ENCODE measurements at places on chromosomes 1 and 21.

DNA sequence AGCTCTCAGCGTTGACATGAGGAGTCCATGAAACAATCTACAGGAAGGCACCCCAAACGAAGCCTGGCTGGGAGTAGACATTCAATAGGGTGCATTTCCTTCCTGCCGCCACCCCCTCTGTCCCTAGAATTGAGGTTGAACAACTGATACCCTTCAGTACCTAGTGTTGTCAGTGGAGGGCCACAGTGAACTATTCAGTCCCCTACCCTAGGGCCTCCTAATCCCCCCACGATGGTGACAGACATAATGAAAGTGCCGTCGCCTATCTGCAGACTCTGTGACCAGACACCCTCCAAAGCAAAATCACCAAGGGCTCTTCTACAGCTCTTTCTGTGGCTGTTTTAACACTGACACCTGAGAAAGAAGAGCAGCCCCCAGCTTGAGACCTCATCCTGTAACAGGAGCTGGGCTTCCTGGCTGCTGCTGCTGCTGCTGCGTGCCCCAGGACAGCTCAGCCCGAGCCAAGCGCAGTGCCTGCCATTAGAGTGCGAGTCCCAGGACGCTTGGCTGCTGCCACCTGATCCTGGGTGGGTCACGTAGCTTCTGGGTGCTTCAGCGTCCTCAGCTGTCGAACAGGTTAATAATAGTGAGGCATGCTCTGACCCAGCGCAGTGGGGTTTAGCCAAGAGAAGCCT, 183.0 kb downstream of the ZBTB18 start:
- DNase-seq: no peak

DNA sequence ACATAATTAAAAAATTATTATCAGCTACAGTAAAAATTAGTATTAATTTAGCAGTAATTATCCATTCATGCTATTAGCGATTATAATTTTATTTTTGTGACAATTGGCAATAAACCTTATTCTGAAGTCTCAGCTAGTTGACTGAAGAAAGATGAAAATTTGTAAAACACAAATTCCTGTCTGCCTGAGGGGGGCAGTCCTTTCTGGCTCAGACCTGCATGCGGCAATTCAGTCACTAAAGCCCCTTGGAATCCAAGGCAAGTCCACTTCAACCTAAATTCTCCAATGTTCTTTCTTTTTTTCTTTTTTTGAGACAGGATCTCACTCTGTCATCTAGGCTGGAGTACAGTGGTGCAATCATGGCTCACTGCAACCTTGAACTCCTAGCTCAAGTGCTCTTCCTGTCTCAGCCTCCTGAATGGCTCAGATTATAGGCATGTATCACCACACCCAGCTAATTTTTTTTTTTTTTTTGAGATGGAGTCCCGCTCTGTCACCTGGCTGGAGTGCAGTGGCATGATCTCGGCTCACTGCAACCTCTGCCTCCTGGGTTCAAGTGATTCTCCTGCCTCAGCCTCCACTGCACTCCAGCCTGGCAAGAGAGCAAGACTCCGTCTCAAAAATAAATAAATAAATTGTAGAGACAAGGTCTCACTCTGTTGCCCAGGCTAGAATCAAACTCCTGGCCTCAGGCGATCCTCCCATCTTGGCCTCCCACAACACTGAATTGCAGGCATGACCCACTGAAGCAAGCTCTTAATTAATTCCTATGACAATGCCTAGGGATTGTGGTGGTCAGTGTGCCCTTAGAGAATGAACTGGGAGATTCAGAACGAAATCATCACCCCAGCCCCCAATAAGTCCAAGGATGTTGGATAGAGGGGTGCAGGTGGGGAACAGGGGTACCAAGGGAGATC, 24.2 kb upstream of the ITPKB start:
- DNase-seq: no peak

- DNase-seq: peak; percentile 76
Measured at GRCh38 chr1:9110669-9111356, 18.1 kb downstream of the GPR157 start.

DNA sequence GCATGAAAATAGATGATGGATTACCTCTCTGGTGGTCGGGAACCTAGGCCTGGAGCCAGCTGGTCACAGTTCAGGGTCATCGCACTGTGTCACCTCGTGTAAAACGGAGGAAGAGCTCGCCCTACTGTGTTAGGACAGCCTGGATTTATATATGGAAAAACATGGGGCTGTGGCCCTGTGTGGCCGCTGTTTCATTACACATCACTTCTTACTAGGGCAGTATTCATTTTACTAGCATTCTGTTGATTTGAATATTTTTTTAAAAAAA, 104.5 kb upstream of the COL6A1 start:
- DNase-seq: no peak

- no peak for DNase-seq
Measured at GRCh38 chr1:43285269-43285990, at the start of gene C1orf210. C1orf210 (minus strand) TSS chr1:43285581; CDS start chr1:43283270, 2,311 bp downstream.

- DNase-seq: no peak
Measured at GRCh38 chr1:78291872-78292271, 198.9 kb upstream of the PTGFR start.

DNA sequence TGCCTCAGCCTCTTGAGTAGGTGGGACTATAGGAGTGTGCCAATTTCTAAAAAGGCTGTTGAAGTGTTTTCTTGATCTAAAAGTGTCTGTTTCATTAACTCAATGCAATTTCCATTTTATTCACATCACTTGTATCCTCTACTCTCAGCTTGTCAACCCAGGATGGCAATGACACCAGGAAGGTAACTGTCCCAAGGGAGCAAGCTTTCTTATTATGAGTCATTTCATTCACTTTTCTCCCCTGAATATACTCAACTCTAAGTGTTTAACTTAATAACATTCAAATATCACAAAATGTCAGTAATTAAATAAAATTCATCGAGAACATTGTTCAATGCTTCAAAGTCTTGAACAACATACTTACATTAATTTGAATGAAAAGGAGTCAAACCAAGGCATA, 22.9 kb upstream of the GFI1 start:
- DNase-seq: no peak

DNA sequence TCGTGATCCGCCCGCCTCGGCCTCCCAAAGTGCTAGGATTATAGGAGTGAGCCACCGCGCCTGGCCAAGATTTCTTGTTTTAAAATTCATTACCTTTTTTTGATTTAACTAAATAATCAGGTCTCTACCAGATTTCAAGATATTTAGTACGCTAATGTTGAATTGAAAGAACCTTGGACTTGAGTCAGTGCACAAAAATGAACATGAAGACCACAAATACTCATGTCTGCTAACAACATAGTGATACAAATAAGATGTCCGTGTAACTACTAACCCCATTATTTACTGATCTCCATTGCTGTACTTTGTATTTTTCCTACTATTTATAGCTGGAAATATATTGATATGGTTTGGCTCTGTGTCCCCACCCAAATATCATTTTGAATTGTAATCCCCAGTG, 16.4 kb downstream of the MPZL1 start:
- DNase-seq: no peak

DNA sequence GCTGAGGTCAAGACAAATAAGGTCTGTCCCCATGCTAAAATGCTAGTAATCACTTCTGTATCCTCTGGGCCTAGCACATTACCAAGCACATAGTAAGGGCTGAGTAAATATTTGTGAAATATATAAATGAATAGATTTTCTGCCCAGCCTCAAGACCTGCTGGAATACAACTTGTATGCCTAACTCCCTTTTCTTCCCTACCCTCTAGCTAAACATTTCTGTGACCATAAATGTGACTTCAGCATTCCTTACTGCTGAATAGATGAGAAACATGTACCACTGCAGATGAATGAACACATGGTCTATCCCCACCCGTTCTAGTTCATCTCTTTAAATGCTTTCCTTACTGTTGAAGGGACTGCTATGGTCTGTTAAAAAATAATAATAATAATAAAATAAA, 209.0 kb upstream of the HOOK1 start:
- DNase-seq: no peak

DNA sequence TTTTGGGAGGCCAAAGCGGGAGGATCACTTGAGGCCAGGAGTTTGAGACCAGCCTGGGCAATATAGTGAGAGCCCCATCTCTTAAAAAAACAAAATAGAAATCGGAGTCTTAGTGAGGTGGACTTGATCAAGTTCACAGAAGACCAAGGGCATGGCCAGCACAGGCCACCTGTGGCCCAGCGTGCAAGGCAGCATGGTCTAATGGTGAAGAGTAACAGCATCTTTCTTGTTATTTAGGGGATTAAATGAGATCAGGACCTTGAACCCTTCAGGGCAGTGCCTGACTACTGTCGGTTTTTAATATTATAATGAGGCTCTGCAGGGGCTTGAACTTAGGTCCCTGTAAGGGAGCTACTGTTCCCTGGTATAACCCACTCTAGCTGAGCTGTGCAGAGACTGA, 38.5 kb downstream of the EIF2D start:
- no peak for DNase-seq

DNA sequence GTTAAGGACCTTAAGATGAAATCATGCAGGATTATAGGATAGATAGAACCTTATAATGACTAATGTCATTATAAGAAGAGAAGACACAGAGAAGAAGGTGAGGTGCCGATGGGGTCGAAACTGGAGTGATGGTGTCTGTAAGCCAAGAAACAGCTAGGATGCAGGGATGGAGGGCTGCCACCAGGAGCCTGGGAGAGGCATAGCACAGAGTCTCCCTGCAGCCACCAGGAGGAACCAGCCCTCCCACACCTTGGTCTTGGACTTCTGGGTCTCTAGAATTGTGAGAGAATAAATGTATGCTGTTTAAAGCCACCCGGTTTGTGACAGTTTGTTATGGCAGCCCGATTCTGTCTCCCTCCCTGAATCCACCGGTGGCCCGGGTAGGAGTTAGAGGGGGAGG, 337.2 kb upstream of the AJAP1 start:
- no peak for DNase-seq

DNA sequence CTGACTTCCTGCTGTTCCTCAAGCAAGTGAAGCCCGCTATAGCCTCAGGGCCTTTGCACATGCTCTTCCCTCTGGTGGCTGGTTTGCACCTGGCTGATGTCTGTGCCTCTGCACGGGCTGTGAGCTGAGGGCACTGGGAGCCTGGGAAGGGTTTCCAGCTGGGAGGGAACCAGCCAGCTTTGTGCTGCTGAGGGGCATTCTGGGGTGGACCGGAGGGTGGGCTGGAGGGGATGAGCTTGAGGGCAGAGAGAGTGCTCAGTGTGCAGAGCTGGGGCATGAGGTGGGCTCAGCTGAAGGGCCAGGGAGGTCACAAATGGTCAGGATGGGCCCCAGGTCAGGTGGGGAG, 305.7 kb downstream of the MATN1 start:
- no peak for DNase-seq

GRCh38 chr21:33387294-33387693, 15.9 kb upstream of the IFNGR2 start:
- no peak for DNase-seq

GRCh38 chr1:1118011-1118875, 2.4 kb upstream of the C1orf159 start:
- no peak for DNase-seq

GRCh38 chr1:32195972-32196823, 4.2 kb upstream of the CCDC28B start:
- no peak for DNase-seq

- no peak for DNase-seq
Measured at GRCh38 chr21:44713130-44713529, 1.8 kb upstream of the TSPEAR start.

- DNase-seq: peak; percentile 43
Measured at GRCh38 chr1:51236531-51237350, 668 bp downstream of the RNF11 start.

DNA sequence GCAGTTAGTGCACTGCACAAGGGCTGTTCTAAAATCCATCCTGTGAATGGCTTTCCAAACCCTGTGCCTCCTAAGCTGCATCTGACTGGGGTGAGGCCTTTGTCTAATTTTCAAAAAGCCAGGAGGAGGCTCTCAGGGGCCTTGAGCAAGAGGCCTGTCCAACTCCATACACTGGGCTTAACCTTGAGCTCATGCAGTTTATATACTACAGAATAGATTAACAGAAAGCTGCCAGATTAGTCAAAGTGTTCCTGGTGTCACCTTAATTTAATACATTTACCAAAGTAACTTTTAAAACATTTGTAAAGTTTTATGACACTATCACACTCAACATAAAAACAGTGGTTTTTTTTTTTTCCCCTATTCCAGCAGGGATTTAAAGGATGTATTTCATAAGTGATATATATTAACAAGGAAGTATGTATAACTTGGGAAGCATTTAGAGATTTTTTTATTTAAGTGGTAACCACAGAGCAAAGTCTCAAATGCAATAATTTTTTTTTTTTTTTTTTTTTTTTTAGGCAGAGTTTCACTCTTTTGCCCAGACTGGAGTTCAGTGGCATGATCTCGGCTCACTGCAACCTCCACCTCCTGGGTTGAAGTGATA, 23.3 kb downstream of the CTH start:
- DNase-seq: no peak

DNA sequence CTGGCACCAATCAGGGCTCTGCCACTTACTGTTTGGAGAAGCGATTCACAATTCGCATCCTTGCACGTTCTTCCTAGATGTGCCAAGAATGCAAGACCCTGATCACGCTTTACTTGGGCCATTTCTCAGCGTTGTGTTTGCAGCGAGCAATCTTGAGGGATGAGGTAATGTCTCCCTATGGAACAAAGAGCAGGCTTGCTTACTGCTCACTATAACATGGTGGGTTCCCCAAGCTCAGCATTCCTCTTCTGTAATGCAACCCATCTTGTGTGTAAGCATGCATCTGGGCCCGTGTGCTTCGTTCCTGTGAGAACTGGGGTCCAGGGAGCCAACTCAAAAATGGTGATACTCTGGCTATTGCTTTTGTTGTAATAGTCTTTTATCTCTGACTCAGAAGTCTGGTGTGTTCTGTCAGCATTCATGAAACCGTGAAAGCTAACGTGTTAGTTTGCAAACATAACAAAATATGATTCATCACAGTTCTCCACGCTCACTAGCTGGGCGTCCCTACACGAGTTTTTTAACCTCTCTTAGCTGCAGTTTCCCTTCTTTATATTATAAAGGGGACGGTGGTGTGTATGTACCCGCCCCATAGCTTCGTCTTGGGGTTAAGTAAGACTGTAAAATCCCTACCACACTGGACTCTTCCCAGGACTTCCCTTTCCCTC, 33.3 kb downstream of the DNTTIP2 start:
- DNase-seq: peak; percentile 61

DNA sequence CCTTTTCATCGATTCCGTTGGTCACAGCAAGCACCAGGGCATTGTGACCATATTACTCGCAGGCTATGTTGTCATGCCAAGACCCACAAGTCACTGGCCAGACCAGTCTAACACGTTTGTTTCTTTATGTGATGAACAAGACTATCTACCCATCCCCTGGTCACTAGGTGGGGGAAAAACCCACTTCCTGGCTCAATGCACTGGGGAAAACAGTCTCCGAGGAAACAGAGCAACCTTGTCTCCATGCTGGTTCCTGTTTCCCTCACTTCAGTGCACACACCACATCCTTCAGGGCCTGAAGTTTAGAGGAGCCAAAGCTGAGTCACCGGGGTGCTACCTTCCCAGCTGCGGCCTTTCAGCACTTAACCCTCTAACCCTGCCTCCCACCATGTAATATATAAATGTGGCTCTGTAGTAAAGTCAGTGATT, 20.9 kb downstream of the ERICH3 start:
- no peak for DNase-seq

All from stimulated activated naive CD4-positive, alpha-beta T cell treated with Interleukin-2 at 50 U/mL for 16 hours (primary cell).